ENCODE measurements at places on chromosomes 4 and X.

DNA sequence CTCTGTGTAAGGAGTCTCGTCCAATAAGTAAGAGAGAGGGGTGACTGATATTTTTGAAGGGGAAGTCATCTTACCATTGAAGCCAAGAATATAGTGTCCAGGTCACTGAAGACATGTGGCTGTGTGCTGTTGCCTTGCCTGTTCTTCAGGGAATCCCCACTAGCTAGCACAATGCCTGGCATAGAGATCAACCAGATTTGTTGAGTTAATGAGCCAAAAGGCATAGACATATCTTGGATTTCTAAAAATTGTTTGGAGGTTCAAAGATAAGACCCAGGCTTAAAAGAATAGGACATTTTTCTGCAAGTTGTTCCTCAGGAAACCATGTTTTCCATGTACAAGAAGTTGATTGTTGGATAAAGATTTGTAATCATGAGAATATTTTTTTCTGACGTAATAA is 119.3 kb upstream of the DKK2 start:
- no peak for DNase-seq

GRCh38 chrX:38871129-38872029 is 70.1 kb downstream of the MID1IP1 start:
- DNase-seq, result peak; percentile 72

GRCh38 chr4:39559626-39560025 is 32.4 kb upstream of the UGDH start:
- no peak for DNase-seq

GRCh38 chrX:356385-357034 is 30.2 kb downstream of the PPP2R3B start:
- no peak for DNase-seq

DNA sequence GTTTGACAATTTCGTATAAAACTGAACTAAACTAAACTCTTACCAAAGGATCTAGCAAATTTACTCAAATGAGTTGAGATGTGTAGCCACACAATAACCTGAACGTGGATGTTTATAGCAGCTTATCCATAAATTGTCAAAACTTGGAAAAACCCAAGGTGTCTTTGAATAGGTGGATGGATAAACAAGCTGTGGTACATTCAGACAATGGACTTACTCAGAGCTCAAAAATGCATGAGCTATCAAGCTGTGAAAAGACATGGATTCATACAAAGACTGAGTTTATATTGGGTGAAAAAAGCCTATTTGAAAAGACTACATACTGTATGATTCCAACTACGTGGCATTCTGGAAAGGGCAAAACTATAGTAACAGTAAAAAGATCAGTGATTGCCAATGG is 69.5 kb downstream of the LARP1B start:
- no peak for DNase-seq

DNA sequence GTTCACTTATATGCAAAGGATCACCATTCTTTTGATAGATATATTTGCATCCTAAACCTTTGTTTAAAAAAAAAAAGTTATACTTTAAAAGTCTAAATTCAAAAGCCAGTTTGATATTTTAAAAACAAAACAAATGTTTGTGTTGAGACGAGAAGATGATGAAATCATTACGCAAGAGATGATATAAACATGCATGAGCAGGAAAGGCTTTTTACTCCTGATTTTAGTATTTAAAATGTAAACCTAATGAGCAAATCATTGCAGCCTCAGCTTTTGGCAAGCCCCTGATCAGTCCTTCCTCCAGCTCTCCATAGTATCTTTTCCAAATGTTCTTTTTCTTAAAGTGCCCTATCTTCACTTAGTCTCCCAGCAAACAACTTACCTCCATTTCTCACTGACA is 115.6 kb downstream of the ARAP2 start:
- DNase-seq, result no peak

DNA sequence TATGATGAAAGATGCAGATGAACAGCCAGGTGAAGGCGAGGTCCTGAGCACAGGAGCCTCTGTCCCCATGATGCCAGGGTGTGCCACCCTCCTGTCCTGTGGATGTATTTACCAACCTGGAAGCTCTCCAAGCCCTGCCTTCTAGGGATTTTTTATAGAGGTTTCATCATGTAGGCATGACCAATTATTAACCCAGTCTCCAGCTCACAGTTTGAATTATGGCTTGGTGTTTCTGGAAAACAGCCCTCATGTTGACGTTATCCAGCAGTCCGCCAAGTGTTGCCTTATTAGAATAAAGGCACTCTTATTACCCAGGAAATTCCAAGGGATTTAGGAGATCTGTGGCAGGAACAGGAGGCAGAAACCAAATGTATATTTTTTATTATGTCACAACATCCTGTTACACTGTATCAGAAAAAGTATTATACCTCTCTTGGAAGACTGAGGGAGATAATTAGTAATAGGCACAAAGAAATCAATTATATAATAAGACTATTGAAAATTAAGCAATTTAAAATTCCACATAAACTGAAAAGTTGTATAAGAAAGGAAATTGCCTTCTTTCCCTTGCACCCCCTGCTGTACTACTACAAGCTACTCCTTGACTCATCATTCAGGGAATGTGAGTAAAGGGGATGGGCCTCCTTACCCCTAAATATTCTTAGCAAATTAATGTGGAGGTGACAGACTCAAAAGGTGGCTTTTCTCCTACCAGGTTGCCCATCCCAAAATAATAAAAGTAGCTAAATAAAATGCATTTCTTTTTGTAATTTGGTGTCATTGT is 129.6 kb downstream of the ZNF330 start:
- no peak for DNase-seq

DNA sequence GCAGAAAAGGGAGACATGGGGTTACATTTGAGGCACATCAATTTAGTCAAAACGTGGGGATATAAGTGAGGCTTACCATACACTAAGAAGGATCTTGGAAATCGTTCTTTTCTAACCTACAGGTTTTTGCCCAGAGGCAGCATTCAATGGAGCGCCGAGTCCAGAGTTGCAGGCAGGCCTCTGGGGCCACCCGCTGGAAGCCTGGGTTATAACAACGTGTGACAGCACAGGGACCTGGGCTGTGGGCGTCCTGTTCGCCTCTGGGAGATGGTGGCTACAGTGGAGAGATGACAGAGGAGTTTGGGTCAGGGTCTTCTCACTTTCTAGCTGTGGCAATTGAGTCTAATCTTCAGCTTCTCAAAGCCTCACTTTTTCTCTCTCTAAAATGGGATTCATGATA is 53.9 kb downstream of the ENPP6 start:
- peak; percentile 81 for DNase-seq

DNA sequence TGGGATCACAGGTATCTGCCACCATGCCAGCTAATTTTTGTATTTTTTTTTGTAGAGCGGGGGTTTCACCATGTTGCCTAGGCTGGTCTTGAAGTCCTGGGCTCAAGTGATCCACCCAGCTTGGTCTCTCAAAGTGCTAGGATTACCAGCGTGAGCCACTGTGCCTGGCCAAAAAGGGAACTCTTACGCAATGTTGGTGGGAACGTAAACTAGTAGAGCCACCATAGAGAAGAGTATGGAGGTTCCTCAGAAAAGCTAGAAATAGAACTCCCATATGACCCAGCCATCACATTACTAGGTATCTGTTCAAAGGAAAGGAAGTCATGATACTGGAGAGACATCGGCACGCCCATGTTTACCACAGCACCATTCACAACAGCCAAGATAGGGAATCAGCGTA is 85.9 kb downstream of the PRKX start:
- DNase-seq, result no peak
